ENCODE measurements at places on chromosomes 4 and X.

- DNase-seq = no peak
These were observed 35.9 kb downstream of the TBC1D19 start for GRCh38 chr4:26619784-26620183.

DNA sequence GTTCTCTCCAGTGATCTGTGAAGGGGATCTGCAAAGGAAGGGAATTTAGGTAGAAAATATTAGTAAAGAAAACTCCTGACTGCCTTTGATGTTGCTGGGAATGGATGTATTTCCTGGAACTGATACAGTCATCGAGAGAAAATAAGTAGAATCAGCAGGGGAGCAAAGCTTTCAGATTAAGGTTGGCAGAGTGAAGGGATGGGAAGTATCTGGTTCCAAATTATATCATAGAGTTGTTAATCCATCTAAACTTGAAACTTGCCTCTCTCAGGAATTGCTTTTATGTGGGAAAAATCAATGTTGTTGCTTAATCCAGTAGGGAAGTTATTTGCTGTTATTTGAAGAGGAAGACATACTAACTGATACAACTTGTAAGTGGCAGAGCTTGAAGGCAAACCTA, 19.3 kb downstream of the EPHA5 start:
- no peak for DNase-seq

DNA sequence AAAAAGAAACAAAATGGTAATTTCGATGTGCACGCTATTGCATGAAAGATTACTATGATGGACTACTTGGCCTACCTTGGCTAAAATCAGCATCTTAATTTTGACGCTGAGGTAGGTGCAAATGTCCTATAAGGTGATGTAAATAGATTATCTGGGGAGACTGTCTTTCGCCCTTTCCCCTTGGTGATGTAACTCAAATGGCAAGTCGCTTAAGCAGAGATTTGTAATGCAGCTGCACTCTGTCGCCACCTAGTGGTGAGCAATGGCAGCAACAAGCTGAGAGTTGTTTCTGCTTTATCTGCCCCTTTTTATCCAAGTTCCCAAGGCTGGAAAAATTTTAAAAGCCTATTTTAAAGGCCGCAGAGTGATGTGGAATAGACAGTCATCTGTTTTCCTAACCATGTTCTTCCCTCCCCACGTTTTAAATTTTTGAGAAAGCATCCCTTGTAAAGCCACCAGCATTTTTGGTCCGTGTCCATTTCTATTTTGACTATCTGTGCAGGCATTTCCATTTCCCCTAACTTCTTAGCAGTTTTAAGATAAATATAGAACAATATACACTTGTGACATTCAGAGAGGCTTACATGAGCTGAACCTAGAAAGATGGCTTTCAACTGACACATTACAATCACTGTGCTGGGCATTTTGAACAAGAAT, 62.4 kb upstream of the PDLIM3 start:
- peak; percentile 85 for DNase-seq

- no peak for DNase-seq
These were observed 63.2 kb upstream of the SLC4A4 start for GRCh38 chr4:71275570-71275969.

DNA sequence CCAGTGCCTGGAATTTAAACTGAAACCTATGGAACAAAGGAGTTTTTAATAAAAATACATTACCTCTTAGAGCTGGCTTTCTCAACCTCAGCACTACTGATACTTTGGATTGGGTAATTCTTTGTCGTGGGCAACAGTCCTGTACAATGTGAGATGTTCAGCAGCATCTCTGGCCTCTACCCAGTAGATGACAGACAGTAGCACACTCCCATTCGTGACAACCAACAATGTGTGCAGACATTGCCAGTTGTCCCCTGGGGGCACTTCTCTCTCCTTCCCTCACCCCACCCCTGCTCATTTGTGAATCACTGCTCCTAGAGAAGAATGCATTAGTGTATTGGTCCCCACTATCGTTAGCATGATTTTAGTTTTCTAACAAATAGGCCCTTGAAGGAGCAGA, 16.2 kb downstream of the GPAT3 start:
- no peak for DNase-seq

DNA sequence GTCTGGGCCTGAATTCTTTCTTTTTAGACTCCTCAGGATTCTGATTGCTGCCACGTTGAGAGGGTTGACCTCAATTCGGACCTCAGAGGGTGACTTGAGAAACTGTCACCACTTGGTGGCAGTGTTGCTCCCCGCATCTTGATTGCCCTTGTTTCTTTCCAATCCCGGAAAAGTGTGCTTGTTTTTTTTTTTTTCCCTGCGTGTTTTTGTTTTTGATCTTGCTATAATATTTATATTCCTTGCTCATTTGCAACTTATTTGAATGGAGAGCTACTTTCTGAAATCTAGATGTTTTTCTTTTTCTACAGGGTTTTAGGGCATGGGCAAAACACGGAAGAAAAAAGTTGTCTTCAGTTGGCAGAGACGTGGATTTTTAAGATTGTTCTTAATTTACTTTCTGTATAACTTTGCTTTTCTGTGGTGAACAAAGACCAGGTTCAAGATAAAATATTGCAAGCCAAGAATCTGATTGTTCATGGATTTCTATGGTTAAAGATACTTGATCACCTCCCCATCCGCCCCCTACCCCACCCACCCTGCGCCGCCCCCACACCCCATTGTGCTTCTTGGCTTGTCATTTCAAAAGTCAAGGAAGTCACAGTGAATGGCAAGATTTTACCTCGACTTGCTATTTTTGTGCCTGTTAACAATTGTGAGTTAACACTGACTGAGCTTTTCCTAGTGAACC, 102.0 kb downstream of the PTTG2 start:
- peak; percentile 93 for DNase-seq

GRCh38 chr4:82560853-82561785, 669 bp downstream of the TMEM150C start:
- DNase-seq = no peak

GRCh38 chr4:150235808-150236271, 157.6 kb downstream of the DCLK2 start:
- no peak for DNase-seq

DNA sequence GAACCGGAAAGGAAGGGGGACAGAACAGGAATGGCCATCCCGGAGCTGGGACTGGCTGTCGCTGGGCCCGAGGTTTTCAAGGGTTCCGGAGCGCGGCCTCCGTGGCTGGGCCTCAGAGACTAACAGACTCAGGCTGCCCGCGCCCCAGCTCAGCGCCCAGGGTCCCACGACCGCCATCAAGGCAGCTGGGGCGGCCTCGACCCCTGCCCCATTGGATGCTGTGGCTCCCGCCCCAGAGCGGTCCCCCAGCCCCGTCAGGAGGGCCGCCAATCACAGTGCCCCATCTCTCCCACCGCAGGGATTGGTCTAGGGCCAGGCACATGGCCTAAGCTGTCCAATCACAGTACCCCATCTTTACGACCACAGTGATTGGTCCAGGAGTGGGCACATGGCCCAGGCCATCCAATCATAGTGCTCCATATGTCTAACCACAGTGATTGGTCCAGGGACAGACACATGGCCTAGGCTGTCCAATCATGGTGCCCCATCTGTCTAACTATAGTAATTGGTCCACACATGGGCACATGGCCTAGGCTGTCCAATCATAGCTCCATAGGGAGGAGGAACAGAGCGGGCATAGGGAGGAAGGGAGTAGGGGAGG, 105.3 kb upstream of the NKX1-1 start:
- DNase-seq = no peak

DNA sequence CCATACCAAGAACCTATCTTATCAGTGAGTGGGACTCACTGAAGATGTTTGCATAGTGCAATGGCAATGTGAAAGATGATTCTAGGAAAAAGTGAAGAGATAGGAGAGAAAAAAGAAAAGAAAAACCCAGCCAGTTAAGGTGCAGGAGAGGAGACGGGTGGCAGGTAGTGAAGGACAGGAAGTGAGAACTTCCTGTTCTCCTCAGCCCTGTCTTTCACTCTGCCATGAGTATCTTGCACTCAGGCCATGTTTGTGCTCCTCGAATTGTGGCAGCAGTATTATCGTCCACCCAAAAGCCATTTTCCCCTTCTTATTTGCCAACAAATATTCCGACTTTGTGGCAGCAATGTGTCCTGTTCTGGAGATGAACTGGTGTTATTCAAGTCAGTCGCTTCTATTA, 8.6 kb upstream of the ENPEP start:
- DNase-seq = no peak

DNA sequence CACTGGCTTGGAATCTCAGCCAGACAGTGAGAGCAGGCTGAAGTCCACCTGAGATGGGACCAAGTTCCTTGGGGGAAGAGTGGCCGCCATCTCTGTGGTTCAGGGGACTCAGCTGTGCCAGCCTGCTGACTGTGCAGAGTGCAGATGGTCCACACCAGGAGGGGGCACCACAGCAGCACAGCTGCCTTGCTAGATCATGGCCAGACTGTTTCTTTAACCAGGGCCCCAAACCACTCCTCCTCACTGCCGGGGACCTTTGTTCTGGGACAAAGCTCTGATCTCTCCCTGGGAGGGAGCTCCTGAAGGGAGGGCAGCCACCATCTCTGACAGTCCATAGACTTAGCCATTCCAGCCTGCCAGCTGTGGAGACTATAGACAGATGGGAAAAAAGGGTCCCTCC, 2189.6 kb downstream of the PCDH7 start:
- no peak for DNase-seq

- DNase-seq = peak; percentile 79
These were observed at the start of gene BEX4 for GRCh38 chrX:103214870-103215424. TSS of gene BEX4 (plus strand) at chrX:103215108. CDS start at chrX:103216154, 1,046 bp downstream.

DNA sequence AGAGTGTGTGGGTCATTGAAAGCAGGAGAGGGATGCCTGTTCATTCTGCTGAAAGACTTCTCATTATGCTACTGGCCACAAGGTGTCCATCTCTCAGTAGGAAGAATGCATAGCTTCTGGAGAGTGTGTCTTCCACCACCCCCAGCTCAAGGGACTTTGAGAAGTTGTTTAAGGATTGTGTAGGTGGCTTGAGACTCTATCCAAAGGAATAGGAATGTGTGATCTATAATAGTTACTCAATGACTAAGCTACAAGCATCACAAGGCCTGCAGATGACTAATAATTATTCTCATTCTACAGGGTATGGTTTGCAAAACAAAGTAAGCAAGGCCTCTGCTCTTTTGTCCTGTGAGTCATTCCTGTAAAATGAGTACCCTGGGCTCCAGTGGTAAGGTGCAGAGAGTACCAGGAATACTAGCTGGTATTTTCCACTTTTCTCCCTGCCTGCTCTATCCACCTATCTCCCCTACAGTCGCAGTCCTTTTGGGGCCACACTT, 279.8 kb upstream of the BOD1L1 start:
- DNase-seq = no peak

- DNase-seq = no peak
These were observed 895 bp downstream of the AFP start for GRCh38 chr4:73436674-73437557.

DNA sequence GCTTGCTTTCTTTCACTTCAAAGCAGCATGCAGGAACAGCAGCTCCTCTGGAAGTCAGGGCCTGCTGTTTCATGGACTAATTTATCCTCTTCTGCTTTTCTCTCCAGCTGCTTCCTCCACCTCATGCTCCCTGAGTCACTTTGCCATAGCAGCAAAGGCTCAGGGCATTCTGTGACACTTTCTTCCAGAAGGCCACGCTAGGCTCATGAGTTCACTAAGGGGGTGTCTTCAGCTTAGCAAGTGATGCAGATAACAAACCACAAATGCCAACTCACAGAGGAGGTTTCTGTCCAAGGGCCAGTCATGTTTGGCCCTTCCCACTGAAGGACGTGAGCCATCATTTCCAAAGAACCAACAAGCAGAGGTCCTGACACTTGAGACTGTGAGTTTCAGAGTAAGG, 200.2 kb downstream of the ADGRA3 start:
- DNase-seq = no peak

GRCh38 chr4:62661821-62662220, 1461.7 kb downstream of the ADGRL3 start:
- DNase-seq = no peak

GRCh38 chr4:1080961-1081688, 32.2 kb downstream of the RNF212 start:
- DNase-seq = no peak

GRCh38 chrX:24259544-24260240, 54.2 kb downstream of the SUPT20HL2 start:
- peak; percentile 67 for DNase-seq

DNA sequence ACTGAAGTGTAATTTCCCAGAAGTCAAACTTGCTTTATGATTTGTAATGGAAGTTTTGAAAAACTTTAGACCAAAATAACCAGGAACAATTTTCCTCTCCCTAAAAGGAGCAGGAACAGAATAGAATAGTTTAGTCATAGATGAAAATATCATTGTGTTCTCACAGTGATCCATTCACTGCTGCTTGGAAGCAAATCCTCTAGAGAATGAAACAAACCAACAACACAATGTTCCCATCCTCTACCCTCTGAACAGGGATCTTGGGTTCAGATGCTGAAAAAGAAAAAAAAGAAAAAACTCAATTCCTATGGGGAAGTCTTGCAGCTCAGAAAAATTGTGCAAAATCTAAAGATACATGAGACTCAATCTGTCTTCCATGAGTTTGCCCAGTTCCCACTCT, 12.2 kb downstream of the DSPP start:
- no peak for DNase-seq

DNA sequence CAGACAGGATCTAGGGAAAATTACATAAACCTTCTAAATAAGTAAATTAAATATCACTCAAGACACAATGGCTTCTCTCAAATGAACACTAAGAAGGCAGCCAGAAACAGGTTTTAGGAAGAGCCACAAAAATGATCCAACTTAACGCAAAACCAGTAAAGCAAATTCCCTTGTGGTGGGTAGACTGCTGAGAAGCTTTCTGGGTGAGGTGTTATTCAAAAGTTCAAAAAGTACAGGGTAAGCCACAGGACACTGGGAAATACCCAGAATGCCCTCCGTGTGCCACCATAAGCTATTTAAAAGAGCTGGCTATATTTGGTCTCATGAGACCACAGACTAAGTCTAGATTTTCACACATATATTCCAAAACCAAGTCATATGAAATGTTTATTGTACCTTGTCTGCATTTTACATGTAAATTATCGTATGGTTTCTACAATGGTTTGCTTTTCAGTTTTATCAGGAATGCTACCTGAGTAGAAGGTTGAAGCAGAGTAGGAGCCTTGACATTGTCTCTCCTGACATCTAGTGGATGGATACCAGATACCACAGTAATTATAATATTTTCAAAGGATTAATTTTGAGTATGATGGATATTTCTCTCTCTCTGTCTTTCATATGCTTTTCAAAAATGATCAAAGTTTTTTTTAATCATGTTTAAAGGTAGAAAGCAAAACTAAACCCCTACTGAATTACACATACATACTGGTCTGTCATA, 109.3 kb upstream of the KLHL13 start:
- DNase-seq = no peak

DNA sequence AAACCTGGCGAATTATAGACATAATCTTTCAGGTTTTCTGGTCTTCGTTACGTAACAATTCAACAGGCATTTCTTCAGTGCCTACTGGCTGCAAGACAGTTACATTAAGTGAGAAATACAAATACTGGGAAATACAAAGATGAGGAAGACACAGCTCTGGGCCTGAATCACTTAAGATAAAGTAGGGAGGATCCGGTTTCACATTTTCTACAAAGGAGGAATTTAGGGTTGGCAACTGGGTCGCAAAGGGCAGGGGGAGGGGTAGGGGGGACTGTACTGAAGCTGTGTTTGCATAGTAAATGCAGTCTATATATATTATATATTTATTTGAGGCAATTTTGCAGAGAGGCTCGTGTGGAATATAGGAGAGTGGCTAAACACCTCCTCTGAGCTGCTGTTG, 107.4 kb downstream of the MAML3 start:
- no peak for DNase-seq

- no peak for DNase-seq
These were observed 21.2 kb upstream of the DHRSX start for GRCh38 chrX:2521927-2522386.

- no peak for DNase-seq
These were observed 3.3 kb upstream of the BGN start for GRCh38 chrX:153491351-153491914.

Data from muscle of arm (tissue), 14 donors.